ENCODE measurements at places on chromosomes 4 and X. TPM values are rescaled to one million over a fixed set of nuclear protein-coding genes. Genes with fewer than 3 reads are reported as not detected.

DNA sequence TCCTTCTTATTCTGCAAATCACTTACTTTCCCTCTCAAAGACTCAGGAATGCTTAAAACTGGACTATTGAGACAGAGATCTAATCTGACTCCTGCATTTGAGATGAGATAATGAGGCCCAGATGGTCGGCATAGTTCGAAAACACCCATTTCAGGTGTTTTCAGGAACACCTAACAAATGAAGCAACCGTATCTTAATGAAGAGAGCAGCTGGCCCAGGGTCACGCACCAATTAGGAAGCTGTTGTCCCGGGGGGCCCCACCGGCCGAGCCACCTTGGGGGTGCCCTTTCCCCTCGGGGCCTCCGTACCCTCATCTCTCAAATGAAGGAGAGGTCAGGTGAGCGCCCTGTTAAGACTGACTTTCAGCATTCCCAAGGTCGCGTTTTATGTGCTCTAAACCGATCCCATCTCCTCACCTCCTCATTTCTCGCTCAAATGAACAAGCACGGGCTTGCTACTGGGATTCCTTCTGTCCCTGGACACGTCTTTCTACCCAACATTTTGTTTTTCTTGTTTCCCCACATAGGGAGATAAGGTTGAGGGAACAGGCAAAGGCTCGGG is 824 bp downstream of the LRPAP1 start:
- H3K36me3 ChIP-seq = no peaks in the 10 kb centered on the region
- H3K27me3 ChIP-seq = no peaks in the 10 kb centered on the region
- peaks cover 26% of the 10 kb centered on the region for H3K4me1 ChIP-seq
- no peak overlapping the region for H3K27ac ChIP-seq
- peak; percentile 11 for DNase-seq

- no peak for DNase-seq
- no peaks in the 10 kb centered on the region for H3K36me3 ChIP-seq
- no peaks in the 10 kb centered on the region for H3K4me1 ChIP-seq
These were observed 113.6 kb downstream of the SOX3 start for GRCh38 chrX:140391313-140391712.

GRCh38 chrX:54494989-54495813 is 833 bp downstream of the FGD1 start:
- H3K27me3 ChIP-seq = no peaks in the 10 kb centered on the region
- no peaks in the 10 kb centered on the region for H3K36me3 ChIP-seq
- H3K4me1 ChIP-seq = peaks cover 6% of the 10 kb centered on the region
- peak; percentile 34 for DNase-seq

Gene RAB9B
- 3.4 TPM for total RNA-seq

Gene ZNF185
- 11.7 TPM for total RNA-seq

All from cardiac muscle cell (in vitro differentiated cells and primary cell).